ENCODE measurements at places on chromosomes 3 and 15.

DNA sequence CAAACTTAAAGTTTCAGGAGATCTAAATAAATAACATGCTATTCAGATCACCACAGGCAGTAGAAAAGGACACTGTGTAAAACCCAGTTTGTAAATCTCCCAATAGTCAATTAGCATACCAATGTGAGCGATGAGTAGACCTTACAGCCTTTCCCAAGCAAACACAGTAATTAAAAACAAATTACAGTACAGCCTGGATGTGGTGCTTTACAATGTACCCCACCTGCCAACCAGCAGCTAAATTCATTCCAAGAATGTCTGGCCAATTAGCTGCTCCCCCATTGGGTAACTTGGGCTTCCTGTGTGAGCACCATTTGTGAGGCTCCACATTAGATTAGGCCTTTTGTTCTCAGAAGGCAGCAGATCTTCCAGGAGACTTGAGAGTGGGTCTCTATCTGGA lies 635.0 kb downstream of the TBL1XR1 start:
- no peak for DNase-seq

DNA sequence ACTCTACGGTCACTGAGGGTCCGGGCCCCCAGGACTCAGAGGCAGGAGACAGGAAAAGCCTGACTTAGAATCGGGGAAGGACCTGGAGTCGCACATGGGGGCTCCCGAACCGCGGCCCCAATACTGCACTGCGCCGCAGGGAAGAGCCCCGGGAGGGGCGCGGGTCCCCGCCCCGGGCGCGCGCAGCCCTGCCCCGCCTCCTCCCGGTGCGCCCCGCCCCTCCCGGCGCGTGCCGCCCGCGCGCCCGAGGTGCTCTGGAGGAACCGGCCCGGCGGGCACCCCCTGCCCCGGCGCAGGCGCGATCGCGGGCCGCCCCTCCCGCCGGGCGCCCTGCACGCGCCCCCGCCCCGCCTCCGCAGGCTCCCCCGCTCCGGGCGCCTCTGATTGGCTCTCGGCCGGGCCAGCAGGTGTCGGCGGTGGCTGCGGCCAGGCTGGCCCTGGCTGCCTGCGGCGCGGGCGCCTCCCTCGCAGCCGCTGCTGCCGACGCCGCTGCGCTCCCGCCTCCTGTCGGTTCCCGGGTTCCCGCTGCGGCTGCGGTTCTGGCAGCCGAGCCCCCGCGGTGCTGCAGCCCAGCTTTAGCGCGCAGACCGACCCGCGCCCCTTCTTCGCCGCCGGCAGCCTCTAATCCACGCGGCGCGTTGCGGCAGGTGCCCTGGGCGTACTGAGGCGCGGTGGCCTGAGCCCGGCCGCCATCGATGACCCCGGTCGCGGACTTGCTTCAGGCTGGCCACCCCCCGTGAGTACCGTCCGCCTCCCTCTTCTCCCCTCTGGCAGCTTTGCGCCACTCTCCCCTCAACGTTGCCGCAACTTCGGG lies at the start of gene MYRIP:
Gene MYRIP, plus strand, starts transcription at position 429 of the 814 bp plus-strand sequence. CDS start 91,208 bp downstream, outside the sequence.
- no peak for DNase-seq

GRCh38 chr15:27993996-27994780 lies 104.9 kb downstream of the OCA2 start:
- DNase-seq: no peak

DNA sequence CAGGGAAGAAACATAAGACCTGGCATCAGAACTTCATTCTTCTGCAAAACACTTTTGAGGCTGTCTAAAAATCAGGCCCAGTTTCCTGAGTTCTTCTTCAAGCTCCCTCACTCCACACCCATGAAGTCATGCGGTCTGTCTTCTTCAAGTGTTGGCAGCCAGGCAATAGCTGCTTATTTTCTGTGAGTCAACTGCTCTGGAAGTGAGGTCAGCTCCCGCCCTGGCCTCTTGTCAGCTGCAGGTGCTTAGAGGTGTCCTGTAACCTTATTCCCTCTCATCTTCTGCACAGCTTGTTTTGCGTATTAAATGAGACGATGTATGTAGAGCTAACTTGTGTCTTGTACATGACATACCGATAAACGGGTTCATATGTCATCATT lies 226.1 kb downstream of the ADAMTS17 start:
- no peak for DNase-seq

DNA sequence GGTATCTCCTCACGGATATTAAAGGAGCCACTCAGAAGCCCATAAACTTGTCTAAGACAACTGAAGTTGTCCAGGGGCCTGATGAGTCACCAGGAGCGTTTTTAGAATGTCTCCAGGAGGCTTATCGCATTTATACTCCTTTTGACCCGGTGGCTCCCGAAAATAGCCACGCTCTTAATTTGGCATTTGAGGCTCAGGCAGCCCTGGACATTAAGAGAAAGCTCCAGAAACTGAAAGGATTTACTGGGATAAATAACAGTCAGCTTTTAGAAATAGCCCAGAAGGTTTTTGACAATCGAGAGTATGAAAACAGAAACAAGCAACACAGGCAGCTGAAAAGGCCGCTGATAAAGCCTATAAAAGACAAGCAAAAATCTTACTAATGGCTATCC lies 4.1 kb downstream of the DET1 start:
- DNase-seq: no peak

DNA sequence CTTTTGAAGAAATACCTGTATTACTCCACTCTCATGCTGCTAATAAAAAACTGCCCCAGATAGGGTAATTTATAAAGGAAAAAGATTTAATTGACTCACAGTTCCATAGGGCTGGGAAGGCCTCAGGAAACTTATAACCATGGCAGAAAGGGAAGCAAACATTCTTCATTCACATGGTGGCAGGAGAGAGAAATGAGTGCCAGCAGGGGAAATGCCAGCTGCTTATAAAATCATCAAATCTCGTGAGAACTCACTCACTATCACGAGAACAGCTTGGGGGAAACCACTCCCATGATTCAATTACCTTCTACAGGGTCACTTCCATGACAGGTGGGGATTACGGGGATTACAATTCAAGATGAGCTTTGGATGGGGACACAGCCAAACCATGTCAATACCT lies 18.7 kb downstream of the MFSD1 start:
- DNase-seq: no peak

DNA sequence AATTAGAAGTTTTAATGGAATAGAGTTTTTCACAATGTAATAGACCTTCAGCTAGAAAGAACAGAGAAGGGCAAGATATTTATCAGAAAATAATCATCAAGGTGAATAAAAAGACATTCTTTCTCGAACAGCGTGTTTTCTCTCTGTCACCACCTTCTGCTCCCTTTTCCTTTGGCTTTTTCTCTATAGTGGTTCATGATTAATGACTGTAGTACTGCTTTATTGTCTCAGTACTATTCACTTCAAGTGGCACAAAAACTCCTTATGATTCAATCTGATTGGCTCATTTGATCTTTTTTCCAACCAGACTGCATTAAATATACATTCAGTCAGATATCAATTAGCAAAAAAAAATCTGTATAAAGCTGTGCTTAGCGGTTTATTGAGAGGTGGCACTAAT lies 516.0 kb downstream of the OTOL1 start:
- DNase-seq: no peak

GRCh38 chr3:51706788-51707731 lies at the start of gene GRM2:
GRM2 (plus strand) TSS chr3:51707068; CDS start chr3:51708984, 1,916 bp downstream.
- DNase-seq: peak; percentile 8

GRCh38 chr15:100259266-100259665 lies 82.5 kb downstream of the ADAMTS17 start:
- DNase-seq: no peak

DNA sequence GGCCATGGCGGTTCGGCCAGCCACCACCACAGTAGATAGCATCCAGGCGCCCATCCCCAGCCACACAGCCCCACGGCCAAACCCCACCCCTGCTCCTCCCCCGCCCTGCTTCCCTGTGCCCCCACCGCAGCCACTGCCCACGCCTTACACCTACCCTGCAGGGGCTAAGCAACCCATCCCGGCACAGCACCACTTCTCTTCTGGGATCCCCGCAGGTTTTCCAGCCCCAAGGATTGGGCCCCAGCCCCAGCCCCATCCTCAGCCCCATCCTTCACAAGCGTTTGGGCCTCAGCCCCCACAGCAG lies 29.5 kb downstream of the PTPN23 start:
- DNase-seq: no peak

DNA sequence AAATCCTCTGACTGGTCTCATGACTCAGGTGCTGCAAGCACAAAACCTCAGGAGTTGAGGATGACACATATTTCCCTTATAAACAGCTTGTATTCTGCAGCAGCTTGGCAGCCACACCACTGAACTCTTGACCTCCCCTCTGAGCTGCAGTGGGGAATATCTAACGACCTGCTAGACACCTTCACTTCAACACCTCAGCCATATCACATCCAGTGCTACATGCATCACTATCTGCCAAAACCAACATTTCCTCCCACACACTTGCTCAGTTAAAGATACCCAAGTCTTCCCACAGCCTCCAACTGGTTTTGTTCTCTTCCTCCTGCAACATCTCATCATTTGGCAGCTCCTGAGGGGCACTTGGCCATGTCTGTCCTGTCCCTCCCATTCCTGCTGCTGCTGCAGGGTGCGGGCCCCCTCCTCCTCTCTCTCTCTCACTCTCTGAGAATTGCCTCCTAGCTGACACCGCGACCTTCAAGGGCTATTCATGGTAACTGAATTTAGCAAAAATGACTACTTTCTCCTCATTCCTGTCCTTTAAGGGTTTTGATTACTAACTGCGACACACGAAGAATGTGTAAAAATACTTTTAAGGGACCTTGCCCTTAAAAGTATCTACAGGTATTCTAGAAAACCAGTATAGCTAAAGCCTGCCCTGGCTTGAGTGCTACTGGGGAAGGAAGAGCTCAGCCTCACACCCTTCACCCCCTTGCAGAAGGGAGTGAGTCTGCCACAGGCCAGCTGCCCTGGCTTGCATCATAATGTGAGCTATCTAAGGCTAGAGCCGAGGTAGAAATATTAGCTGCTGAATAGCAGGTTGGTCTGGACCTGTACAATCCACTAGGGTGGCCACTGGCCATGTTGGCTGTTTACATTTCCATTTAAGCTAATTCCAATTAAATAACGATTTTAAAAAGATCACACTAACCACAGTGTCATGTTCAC lies 5.0 kb upstream of the CCR9 start:
- peak; percentile 55 for DNase-seq

GRCh38 chr3:33392703-33393125 lies 47.5 kb downstream of the UBP1 start:
- DNase-seq: no peak

DNA sequence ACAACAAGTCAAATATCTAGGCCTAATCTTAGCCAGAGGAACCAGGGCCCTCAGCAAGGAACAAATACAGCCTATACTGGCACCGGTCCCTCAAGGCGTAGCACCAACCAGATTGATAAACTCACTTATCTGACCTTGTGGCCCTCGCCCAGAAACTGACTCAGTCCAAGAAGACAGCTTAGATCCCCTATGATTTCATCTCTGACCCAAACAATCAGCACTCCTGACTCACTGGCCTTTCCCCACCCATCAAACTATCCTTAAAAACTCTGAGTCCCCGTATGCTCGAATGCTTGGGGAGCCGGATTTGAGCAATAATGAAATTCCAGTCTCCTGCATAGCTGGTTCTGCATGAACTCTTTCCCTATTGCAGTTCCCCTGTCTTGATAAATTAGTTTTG lies 1.6 kb upstream of the SORD start:
- no peak for DNase-seq

DNA sequence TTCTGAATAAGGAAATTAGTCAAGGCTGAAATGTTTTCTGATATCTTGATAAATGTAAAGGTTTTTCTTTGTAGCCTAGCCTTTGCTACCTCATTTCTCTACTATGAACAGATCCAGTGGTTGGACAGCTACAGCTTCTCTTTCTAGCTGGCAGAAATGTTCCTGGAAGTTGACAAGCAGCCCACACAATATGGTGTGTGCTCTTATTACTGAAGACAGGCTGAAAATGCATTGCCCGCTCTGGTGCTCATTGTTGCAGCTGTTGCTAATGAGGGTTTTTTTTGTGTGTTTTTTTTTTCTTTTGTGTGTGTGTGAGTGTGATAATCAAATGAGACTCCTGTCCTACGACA lies 844.3 kb upstream of the SEMA6D start:
- DNase-seq: no peak

DNA sequence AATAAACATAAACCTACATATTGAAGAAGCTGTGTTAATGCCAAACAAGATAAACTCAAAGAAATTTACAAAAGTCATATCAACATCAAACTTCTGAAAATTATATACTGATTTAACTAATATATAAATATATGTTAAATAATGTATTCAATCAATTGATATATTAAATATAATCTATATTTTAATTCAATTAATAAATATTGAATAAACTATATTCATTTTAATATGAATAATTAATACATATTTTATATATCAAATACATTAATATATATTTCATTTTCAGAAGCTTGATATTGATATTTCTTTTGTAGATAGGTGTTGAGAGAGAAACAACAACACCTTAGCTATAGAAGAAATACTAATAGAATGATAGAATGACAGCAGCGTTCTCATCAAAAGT lies 768.1 kb downstream of the MECOM start:
- no peak for DNase-seq

- DNase-seq: no peak
Observed at GRCh38 chr3:196979545-196979944, 10.9 kb upstream of the PIGZ start.

DNA sequence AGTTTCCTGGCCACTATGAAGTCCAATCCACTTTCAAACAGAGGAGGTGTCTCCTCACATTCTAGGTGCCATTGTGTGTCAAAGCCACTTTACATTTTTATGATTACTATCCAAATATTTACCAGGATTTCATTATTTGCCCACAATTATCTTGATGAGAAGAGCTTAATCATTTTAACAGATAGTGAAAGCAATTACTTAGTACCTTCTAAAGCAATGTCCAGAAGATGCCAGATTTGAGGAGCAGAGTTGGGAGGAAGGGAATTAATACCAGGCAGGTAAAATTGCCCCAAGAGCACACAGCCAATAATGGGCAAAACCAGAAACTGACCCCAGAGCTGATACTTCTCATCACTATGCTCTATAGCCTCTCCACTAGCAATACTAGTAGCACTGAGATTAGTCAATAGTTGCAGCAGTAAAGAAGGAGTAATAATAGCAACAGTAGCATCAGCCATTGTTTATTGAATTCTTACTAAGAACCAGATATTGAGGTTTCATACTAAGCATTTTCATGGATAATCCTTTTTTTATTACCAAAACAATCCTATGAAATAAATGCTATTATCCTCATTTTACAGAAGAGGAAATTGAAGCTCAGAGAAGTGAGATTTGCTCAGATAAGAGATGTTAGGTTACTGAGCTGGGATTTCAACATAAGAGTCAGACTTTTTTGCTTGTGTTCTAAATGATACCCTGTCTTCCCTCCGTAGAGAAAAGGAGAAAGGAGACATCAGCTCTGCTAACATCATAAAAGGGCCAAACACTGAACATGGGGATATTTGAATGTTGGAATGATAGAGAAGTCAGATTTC lies 509.3 kb upstream of the CFAP20DC start:
- no peak for DNase-seq

GRCh38 chr3:8324747-8325146 lies 176.9 kb upstream of the LMCD1 start:
- peak; percentile 29 for DNase-seq

- DNase-seq: no peak
Observed at GRCh38 chr3:105490045-105490444, 123.3 kb downstream of the ALCAM start.

DNA sequence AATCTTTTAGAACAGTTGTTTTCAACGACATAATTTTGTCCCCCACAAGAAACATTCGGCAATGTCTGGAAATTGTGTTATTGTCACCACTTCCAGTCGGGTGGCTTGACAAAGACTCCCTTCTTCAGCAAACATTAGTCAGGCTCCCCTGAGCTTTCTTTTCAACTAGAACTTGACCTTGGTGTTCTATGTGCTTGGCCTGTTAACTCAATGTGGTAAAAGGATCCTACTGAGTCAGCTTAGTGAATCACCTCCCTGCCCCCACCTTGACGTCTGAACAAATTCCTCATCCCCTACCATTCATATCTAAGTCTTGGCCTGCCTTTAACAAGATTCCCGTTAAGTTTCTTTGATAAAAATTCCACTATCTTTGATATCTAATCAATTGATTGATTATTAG lies 465.0 kb upstream of the ROBO1 start:
- no peak for DNase-seq

Measured in activated CD8-positive, alpha-beta memory T cell treated with anti-CD3 and anti-CD28 coated beads, Interleukin-2, amount 50 U/mL, for 4 hours (primary cell).